PC-9 (cell line): ENCODE measurements at places on chromosomes 4 and X.

DNA sequence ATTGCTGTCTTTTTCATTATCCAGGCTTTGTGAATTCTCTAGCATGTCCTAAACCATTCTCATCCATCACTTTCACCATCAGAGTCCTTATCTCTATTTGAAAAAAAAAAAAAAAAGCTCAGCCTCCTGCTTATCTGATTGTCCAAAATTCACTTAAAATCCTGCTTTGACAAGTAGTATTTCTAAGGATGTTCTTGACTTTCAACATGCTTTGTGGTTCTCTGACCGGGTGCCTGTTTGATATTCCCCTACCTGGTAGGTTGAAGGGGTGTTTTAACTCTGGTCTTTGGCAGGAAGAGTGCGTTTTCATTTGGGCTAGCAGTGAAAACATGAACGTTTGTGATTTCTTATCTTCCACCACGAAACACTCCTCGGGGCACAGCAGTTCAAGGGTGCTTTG is 17.3 kb upstream of the BBS12 start:
- DNase-seq, result no peak

GRCh38 chrX:53305219-53305995 is 24.0 kb upstream of the IQSEC2 start:
- DNase-seq, result no peak

DNA sequence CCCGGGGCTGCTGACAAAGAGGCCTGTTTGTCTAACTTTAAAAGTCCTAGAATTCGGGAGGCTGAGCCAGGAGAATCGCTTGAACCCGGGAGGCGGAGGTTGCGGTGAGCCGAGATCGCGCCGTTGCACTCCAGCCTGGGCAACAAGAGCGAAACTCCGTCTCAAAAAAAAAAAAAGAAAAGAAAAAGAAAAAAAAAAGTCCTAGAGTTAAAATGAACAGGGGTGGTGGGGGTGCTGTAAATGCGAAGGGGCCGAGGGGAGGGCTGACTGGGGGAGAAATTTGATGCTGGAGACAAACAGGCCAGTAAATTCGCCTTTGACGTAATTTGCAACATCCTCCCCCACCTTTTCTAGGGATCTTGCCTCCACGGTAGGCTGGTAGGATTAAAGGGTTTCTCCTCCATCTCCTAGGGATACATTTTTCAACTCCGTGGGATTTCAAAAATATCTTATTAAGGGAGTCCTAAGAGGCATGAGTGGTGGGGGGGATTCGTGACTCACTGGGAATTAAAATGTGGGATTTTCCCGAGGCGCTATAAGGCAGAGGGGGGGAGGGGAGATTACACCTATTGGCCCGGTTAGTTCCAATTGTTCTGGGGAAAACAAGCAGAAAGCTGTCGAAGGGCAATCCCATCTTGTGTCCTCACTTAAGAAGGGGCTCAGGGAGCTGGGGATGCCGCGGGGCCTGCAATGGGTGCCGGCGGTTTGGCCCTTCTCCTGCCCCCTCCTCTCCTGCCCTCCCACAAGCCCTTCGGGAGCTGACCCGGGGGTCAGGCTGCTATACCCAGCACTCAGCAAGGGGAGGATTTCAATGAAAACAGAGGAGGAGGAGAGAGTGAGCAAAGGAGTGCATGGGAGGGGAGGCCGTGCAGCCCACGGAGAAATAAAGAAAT is 3.0 kb upstream of the BCOR start:
- no peak for DNase-seq

DNA sequence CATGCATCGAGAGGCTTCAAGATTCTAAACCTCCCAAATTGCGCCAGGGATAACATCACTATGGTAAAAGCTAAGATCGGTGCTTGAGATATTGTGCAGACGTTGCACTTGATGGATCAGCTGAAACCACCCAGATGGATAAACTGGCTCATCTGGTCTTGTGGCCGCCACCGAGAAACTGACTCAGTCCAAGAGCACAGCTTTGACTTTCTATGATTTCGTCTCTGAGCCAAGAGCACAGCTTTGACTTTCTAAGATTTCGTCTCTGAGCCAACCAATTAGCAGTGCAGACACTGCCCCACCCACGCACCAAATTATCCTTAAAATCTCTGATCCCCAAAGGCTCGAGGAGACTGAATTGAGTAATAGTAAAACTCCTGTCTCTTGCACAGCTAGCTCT is 687.2 kb downstream of the FAM133A start:
- no peak for DNase-seq

DNA sequence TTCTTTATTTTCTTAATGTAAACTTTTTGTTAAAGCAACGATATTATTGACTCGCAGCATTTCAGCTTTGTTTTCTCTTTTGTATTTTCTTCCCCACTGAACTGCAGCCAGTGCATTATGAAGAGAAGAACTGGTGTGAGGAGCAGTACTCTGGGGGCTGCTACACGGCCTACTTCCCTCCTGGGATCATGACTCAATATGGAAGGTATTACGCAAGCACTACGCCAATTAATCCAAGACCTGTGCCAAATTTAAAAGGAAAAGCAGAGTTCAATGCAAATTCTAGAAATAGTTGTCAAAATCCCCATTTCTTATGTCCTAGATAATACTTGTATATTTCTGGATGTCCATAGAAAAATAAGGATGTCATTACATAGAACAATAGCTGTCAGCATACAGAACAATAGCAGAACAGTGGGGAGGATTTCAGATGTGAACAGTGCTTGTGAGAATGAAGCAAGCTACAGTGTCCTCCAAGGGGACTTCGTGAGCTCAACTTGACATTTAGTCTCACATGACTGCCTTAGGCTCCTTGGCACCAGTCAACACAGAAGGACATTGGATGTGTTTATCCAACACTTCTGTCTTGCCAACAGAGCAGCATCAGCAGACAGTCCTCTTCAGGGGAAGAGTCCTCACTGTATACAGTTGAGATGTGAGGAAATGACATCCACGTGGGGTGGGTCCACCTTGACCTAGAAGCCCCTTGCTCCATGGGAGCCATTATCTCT is 85.9 kb downstream of the MAOA start:
- DNase-seq, result no peak

DNA sequence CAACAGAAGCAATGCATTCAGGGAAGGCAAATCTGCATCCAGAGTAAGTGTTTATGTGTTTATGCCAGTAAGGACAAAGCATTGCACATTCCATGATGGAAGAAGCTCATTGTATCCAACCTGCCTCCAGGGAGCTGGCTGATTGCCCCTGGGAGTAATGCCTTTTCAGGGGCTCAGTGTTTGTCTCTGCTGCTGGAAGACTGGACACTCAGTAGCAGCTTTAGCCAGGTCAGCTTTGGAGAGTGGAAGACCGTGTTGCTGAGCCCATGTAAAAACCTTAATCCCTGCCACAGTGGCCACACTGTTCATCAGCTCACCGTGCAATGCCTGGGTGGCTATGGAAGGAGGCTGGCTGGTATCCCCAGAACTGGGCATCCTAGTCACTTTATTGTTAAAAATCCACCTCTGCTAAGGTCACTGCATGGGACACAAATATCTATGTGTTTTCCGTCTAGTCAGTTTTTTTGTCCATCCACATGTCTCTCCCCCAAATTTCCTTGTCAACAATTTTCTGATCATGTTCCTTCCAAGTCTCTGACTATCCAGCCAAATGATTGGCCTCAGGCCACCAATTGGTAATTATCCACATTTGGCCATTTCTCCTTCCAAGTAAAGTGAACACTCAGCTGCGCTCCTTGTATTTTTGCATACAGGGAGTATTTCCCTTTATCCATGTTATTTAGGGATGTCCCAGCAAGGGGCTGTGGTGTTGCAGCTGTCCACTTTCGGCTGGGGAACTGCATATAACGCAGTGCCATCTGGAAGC is 2044.5 kb upstream of the AGA start:
- no peak for DNase-seq

DNA sequence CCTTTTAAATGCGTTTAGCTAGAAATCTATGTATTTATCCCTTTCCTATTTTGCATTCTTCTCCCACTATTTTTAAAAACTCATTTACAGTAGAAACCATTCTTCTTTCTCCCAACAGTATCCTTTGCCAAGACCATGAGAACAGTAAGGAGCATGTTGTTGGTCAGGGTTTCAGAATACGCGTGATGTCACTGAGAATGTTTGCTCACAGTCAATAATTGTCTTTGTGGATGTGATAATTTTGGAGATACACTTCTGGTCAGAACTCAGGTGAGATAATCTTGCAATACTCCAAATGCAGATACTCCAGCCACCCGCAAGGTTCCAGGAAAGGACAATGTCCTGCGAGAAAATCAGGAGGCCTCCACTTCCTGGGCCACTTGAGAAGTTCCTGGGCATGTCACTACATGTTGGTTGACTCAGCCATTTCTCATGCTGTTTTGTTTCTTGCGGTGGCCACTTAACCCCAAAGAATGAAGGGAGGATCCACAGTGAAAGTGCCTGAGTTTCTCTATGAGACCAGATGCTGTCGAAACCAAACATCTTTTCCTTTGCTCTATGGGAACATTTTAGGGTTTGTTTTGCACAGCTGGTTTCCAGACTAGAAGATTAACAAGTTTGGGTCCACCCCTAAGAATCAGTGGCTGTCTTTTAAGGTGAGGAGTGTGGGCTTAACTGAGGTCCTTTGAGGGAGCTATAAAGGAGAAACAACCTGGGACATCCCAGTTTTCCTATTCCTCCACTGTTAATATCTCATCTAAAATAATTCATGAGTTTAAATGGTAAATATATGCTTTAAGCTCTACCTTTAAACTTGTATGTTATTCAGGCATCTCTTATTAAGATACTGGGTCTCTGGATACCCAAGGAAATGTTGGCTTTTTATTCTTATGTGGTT is 116.0 kb downstream of the SOWAHB start:
- no peak for DNase-seq

DNA sequence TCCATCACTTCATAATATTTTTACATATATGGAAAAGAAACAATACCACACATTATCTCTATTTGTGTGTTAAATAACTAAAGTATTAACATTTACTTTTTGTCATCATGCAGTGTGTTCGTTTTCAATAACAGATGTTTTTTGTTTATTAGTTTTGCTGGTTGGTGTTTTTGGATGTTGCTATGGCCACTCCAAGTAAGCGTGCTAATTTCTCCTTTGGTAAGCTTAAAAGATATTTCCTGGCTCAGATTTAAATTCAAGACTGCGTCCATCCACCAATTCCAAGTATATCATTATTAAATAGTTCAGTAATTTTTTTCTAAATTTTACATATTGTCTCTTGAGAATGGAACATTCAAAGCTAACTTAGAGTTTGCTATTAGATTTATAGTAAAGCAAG is 235.4 kb upstream of the IL1RAPL1 start:
- DNase-seq, result no peak

GRCh38 chr4:41881981-41882624 is 53.1 kb upstream of the TMEM33 start:
- DNase-seq, result peak; percentile 25

- no peak for DNase-seq
Measured at GRCh38 chr4:156615066-156615531, 356.5 kb downstream of the PDGFC start.

DNA sequence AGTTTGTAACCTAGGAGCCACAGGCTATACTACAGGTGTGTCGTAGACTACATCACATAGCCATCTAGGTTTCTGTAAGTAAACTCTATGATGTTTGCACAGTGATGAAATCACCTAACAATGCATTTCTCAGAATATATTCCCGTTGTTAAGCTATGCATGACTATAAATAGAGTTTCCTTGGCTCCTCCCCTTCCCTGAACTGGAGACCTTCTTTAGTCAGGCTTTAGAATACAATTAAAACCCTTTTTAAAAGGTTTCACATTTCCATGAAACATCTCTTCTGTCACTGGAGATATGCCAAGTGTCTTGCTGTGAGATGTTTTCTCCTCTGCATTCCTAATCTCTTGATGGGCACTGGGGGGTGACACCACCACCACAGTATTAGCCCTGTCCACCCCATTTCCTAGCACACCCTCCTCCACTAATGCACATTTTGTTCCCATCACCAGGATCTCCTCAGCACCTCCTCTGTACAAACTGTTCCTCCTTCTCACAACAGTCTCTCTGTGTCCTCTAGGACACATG is 334.6 kb upstream of the CPEB2 start:
- DNase-seq, result peak; percentile 1

DNA sequence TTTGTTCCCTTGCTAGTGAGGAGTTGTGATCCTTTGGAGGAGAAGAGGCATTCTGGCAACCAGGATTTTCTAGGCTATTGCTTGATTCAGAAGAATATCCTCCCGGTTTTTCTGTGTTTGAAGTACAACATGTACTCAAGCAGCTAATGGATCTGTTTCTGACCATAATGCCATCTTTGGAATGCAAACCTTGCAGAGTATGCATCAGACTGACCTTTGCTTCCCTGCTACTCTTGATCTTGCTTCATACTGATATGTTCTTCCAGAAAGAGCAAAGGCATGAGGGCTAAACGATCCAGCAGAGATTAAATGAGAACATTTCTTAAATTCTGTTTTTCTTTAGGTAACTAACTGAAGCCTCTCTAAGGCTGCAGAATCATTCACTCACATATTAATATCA is 265.4 kb upstream of the SLC7A11 start:
- DNase-seq, result no peak

DNA sequence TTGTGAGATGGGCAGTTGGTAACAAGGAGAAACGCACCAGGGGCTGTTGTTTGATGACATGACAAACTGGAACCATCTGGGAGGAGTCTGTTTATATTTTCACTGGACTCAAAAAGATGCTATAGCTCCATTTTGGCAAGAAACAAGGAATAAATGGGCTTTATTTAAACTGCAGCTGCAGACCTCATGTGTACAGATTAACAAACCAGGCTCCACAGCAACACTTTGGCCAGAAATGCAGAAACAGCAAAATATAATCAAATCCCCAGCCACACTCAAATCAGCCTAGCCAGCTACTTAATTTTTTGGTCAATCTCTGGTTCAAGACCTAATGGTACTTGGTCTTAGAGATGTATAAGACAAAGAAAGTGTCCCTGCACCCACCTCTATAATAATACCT is 52.7 kb downstream of the ASB9 start:
- no peak for DNase-seq

DNA sequence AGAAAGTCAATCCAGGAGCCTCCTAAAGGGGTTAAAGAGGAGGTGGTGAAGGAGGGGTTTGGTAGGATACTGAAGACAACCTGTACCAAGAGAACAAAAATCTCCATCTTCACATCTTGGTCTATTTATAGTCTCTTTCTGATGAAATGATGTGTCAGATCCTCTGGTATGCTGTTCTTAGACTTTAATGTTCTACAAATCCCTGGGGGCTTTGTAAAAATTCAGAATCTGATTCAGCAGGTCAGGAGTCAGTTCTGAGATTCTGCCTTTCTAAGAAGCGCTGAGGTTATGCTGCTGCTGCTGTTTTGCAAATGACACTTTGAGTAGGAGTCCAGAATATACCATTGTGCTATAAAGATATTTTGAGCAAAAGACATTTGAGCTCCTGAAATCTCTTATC is 172.9 kb upstream of the GLRA2 start:
- DNase-seq, result no peak
